ENCODE measurements at places on chromosomes 7 and 10.

DNA sequence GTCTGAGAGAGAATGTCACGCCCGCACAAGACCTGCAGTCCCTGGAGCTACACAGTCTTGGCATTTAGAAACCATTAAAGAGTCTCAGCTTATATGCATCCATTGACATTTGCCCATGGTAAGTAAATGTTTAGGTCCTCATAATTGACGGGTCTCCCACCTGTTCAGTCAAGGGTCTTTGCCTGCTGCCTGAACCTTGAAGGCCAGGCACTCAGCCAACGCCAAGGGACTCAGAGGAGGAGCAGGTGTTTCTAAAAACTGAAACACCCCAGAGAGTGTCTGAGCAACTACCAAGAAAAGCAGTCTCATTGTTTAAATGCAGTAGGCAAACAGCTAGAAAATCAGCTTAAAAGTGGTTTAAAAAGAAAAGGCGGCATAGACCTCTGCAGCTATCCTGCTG, 264.7 kb upstream of the AKR1E2 start:
- no peak for DNase-seq

GRCh38 chr7:44183386-44183785, 5.9 kb downstream of the GCK start:
- no peak for DNase-seq

GRCh38 chr7:21580073-21580521, 37.3 kb downstream of the DNAH11 start:
- peak; percentile 11 for DNase-seq

GRCh38 chr10:101565370-101565900, 22.6 kb downstream of the POLL start:
- no peak for DNase-seq

DNA sequence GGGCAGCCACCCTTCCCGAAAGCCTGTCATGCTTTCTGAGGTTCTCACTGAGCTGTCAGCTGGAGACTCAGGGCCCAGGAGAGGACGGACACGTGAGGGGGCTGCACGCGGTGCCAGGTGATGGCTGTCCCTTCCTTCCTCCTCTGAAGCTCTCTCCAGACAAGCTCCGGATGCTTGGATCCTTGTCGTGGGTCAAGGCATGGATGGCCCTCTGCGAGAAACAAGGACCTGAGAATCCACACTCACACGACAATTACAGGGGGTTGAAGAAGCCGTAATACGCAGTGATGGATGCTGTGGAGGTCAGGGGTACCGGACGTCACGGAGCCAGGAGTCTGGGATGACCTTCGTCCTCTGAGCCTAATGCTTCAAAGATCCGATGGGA, 170.3 kb downstream of the USP6NL start:
- no peak for DNase-seq

- no peak for DNase-seq
Measured at GRCh38 chr7:48182718-48183369, 11.6 kb downstream of the ABCA13 start.

GRCh38 chr7:106346167-106346677, 61.4 kb upstream of the NAMPT start:
- DNase-seq: no peak

- DNase-seq: no peak
Measured at GRCh38 chr7:44636926-44637325, 30.5 kb downstream of the OGDH start.

GRCh38 chr10:122140461-122140902, 130.6 kb upstream of the BTBD16 start:
- no peak for DNase-seq

- no peak for DNase-seq
Measured at GRCh38 chr10:43706166-43706565, 57.5 kb upstream of the ZNF32 start.

- no peak for DNase-seq
Measured at GRCh38 chr7:155122831-155123230, 52.7 kb downstream of the HTR5A start.

- DNase-seq: no peak
Measured at GRCh38 chr10:119503821-119504220, 38.7 kb downstream of the RGS10 start.

- DNase-seq: no peak
Measured at GRCh38 chr10:44017483-44018145, 367.3 kb downstream of the CXCL12 start.

DNA sequence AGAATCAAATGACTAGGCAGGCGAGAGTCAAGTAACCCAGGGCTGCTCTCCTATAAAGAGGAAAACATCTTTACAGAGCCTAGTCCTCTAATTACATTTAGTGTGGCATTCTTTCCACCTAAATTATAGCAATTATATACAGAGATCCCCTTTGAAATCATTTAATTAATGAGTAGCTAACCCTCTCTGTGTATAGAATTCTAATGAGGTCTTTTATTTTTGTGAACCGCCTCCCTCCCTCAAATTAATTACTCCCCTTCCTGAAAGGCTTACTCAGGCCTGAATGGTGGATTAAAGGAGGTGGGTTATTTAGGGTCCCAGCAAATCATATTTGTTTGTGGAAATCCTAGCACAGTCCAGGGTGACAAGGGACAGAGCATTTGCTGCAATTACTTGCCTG, 551.8 kb downstream of the SORCS3 start:
- DNase-seq: no peak

GRCh38 chr7:73900286-73900685, 39.3 kb downstream of the TMEM270 start:
- DNase-seq: no peak

DNA sequence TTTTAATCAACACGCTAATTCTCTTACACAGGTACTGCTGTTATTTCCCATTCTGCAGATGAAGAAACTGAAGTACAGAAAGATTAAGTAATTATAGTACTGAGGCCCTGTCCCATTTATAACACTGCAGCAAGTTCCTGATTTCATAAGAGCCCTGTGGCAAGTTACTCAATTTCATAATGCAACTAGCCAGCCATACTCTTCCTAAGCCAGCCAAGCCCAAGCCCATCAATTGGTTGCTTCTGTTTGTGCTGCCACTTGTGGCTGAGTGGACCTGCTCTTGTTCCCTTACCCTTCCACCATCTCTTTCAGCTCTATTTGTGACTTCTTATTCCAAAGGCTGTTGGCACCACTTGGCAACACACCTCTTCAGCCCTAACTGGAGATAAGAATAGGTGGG, 19.7 kb upstream of the PRPF18 start:
- no peak for DNase-seq

DNA sequence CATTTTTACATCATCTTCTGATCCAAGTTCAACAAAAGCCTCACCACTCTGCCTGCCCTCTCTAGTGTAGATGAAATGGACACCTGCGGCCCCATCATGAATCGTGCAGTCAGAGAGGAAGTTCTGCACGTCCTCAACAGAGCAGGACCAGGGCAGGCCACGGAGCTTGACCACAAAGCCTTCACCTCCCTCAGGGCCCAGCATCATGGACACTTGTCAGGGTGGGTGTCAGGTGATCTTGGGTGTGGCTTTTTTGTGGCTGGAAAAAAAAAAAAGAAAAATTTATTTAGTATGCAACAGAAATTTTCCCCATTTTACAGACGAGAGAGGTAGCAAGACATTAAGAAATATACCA, 16.2 kb downstream of the FXYD4 start:
- DNase-seq: no peak

DNA sequence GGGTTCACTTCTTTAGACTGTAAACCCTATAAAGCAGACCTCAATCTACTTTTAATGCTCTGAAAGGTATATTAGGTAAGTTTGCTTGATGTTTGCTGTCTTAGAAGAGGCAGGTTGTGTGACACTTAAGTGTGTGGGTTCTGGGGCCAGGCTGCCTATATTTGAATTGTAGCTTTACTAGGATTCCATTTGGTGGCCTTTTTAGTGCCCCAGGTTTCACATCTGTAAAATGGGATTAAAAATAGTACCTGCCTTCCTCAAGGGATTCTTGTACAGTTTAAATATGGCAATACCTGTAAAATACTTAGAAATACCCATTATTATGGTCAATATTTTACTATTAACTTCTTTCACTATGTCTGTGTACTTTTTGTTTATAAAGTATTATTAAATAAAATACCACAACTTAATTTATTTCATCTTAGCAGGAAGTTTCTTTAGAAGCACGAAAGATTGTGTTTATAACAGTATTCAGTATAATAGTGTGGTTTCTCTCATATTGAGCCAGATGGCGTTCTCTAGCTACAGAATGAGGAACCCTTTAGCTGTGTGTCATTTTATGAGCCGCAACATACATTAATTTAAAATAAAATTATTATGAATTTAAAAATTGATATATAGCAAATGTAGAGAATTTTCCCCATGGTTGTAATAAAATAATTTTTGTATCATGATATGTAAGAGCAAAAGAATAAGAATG, 94.2 kb downstream of the CDK14 start:
- DNase-seq: no peak

GRCh38 chr7:110119883-110120581, 970.9 kb upstream of the LRRN3 start:
- no peak for DNase-seq

GRCh38 chr7:20713792-20714191, 72.9 kb downstream of the SP8 start:
- DNase-seq: no peak

- peak; percentile 96 for DNase-seq
Measured at GRCh38 chr10:70331486-70332268, 47.9 kb upstream of the NPFFR1 start.

GRCh38 chr10:97531401-97531986, 32.8 kb downstream of the UBTD1 start:
- DNase-seq: no peak

DNA sequence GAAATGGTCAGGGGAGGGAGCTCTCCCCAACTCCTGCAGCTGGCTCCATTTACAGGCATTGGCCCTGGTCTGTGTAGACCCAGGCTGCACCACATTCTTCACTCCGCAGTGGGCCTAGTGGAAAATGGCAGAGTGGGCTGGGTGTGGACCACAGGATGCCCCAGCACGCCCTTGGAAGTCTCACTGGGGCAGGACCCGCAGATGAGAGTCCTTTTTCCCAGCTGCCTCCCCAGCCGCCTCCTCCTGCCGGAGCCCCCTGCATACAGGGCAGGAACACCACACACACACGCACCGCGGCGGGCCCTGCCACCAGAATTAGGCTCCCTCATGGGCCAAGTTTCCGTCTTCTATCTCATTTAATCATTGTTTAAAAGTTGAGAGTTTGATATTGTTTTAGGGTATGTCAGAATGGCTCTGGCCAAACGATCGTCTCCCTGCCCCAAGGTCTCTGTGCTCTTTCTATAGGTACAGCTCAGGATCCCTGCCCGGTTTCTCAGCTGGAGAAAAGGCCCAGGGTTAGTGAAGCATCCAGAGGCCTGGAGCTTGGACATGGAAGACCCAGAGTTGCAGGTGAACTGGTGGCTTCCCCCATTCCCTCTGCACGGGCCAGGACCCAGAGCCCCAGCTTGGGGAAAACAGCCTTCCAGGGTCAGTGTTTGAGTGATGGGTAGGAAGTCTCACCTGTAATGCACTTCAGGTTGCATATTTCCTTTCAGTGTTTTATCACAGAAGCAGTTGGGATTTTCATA, 42.0 kb downstream of the ZNF467 start:
- no peak for DNase-seq

- no peak for DNase-seq
Measured at GRCh38 chr7:134731616-134732015, 47.8 kb upstream of the CALD1 start.

DNA sequence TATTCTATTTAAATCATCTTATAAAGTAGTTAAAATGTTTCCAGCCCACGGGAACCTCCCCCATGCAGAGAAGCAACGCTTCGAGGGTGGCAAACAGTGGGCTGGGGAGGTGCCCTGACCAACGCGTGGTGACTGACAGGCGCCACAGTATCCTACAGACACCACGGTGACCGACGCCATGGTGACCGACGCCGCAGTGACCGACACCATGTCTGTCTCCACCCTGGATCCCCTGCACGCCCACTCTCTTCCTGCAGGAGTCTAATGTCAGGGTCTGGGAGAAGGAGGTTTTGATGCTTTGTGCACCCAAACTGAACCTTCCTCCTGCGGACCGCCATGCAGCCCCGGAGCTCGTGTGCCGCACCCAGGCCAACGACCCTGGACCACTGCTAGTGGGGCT, 464.4 kb downstream of the PTPRN2 start:
- no peak for DNase-seq

- DNase-seq: no peak
Measured at GRCh38 chr10:129761197-129761972, 202.7 kb downstream of the EBF3 start.

DNA sequence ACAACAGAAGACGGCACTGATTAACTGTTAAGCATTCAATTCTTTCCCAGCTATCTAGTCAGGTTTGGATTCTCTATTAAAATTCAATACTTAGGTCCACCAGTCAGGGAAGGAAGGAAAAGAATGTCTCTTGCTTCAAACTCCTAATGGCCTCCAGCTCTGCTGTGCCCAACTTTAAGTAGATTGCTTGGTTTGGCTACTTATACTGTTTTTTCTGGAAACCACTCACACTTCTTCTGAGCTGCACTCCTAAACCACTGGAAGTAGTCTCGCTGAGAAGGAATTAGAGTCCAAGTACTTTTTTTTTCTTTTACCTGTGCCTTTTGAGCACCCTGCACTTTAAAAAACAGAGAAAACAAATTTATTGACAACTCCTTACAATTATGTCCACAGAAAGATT, 26.7 kb upstream of the COL1A2 start:
- no peak for DNase-seq

DNA sequence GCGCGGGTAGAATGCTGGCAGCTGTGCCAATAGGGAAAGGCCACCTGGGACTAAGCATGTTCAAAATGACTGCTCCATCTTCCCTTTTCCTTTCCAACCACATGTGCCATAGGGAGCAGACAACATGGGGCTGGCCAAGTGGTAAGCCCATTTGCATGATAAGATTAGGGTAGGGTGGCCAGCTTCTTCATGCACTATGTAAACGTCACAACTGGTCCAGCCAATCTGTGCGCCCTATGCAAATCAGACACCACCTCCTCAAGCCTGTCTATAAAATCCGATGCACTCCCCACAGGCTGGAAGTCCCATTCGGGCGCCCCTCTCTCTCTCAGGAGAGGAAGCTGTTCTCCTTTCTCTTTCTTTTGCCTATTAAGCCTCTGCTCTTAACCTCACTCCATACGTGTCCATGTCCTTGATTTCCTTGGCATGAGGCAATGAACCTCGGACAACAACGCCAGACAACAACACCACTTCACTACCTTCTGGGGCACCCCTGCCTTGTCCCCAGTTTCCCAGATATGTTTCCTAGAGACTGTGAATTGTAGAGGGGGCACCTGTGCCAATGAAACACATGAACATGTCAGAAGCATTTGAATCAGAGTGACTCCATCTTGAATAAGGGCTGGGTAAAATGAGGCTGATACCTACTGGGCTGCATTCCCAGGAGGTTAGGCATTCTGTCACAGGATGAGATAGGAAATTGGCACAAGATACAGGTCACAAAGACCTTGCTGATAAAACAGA, 19.1 kb upstream of the EXOC6 start:
- DNase-seq: no peak

- DNase-seq: no peak
Measured at GRCh38 chr7:27344471-27344870, 101.9 kb downstream of the EVX1 start.

GRCh38 chr10:24318517-24318916, 109.6 kb downstream of the KIAA1217 start:
- DNase-seq: no peak

GRCh38 chr10:60989400-60989876, 45.5 kb upstream of the RHOBTB1 start:
- DNase-seq: no peak

Data from hematopoietic multipotent progenitor cell (in vitro differentiated cells).